HCT116 (cell line): ENCODE measurements at places on chromosomes 11 and 22. TPM values are rescaled to one million over a fixed set of nuclear protein-coding genes. Genes with fewer than 3 reads are reported as not detected.

GRCh38 chr11:15863411-15863810 is 492.9 kb downstream of the SOX6 start:
- H3K4me3 ChIP-seq = no peak overlapping the region
- no peak overlapping the region for H3K27ac ChIP-seq
- H3K36me3 ChIP-seq = no peaks in the 10 kb centered on the region
- no peak for DNase-seq

- H3K4me1 ChIP-seq = peaks cover 10% of the 10 kb centered on the region; the same call in 1 of the 2 replicates
- no peaks in the 10 kb centered on the region for H3K36me3 ChIP-seq
- no peaks in the 10 kb centered on the region for H3K27me3 ChIP-seq
- peak overlapping the region; percentile 68; the same call in 1 of the 2 replicates for H3K27ac ChIP-seq
Observed at GRCh38 chr22:43090130-43090789, 1.1 kb upstream of the TTLL1 start.

DNA sequence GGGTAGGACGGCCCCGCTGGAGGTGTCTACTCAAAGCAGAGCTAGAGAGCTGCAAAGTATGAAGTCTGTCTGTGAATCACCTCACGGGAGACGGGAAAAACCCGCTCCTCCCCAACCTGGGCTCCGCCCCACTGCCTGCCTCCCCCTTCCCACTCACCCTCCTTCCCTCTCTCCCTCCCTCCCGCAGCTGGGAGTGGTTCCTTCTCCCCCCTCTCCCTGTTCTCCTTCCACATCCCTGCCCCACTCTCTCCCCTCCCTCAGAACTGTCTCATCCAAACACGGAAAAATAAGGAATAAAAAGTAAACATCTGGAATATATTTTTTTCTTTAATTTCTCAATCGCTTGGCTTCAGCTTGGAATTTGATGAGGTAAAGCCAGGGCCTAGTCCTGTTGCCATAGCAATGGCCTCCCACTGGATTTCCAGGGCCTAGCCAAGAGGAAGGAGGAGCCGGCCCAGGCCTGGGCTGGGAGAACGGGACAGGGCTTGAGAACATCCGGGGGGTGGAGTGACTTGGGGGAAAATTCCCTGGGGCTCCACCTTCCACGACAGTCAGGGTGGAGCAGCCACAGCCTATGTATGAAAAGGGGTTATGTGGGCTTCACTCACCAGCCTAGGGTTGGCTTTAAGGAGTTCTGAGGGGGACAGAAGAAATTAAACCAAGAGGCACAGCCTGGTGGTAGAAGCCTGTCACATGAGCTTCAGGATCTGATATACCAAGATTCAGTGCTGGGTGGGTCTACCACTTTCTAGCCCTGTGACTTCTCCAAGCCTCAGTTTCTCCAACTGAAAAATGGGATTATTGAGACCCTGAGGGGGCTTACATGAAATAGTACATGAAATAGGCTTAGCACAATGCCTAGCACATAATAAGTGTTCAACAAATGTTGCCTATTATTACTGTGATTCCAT is 2.2 kb downstream of the TNKS1BP1 start:
- no peaks in the 10 kb centered on the region for H3K27me3 ChIP-seq
- peak overlapping the region; percentile 78 for H3K27ac ChIP-seq
- peaks cover 28% of the 10 kb centered on the region; the same call in 1 of the 2 replicates for H3K36me3 ChIP-seq
- DNase-seq = peak; percentile 77

GRCh38 chr11:17563961-17564686 is 17.1 kb downstream of the OTOG start:
- no peaks in the 10 kb centered on the region for H3K27me3 ChIP-seq
- no peak for DNase-seq
- H3K4me1 ChIP-seq = peaks cover 5% of the 10 kb centered on the region
- H3K36me3 ChIP-seq = no peaks in the 10 kb centered on the region
- H3K27ac ChIP-seq = no peak overlapping the region

- H3K36me3 ChIP-seq = peaks cover 6% of the 10 kb centered on the region
- no peak for DNase-seq
- H3K4me3 ChIP-seq = no peak overlapping the region
- no peaks in the 10 kb centered on the region for H3K4me1 ChIP-seq
- no peak overlapping the region for H3K27ac ChIP-seq
- no peaks in the 10 kb centered on the region for H3K27me3 ChIP-seq
Observed at GRCh38 chr11:10499874-10500601, 40.9 kb downstream of the RNF141 start.

GRCh38 chr11:104690241-104690640 is 208.0 kb downstream of the CASP12 start:
- no peak overlapping the region for H3K27ac ChIP-seq
- no peaks in the 10 kb centered on the region for H3K36me3 ChIP-seq
- no peak overlapping the region for H3K4me3 ChIP-seq

DNA sequence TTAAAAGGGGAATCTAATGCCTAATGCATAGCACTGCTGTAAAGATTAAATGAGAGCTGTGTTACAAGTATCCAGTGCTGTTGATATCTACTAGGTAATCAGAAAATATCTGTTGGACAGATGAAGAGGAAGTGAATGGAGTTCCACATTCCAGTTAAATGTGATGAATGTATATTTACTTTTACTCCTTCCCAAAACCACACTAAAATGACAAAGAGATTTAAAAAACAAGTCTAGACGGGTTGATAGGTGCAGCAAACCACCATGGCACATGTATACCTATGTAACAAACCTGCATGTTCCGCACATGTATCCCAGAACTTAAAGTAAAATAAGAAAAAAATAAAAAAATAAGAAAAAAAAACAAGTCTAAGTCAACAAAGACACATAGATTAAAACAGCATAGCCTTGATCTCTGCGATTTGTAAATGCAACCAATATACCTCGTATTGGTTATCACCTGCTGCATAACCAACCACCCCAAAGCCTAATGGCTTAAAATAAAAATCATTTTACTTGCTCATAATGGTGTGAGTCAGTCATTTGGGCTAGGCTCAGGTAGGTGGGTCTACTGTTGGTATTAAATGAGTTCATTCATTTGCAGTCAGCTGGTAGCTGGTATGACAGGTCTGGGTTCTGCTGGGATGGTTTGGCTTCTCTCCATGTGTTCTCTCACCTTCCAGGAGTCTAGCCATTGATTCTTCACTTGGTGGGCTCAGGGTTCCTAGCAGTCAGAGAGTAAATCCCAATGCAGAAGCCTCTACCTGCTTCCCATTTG is 39.7 kb upstream of the SLC6A5 start:
- no peak overlapping the region for H3K27ac ChIP-seq
- no peaks in the 10 kb centered on the region for H3K4me1 ChIP-seq
- H3K4me3 ChIP-seq = no peak overlapping the region
- no peak for DNase-seq

GRCh38 chr11:72702096-72702495 is 27.9 kb upstream of the PDE2A start:
- peaks cover 19% of the 10 kb centered on the region for H3K4me1 ChIP-seq
- H3K27ac ChIP-seq = no peak overlapping the region
- DNase-seq = no peak

GRCh38 chr11:14954581-14954980 is 17.6 kb downstream of the CALCA start:
- H3K4me1 ChIP-seq = peaks cover 3% of the 10 kb centered on the region; the same call in 1 of the 2 replicates
- H3K27ac ChIP-seq = no peak overlapping the region
- H3K27me3 ChIP-seq = no peaks in the 10 kb centered on the region
- no peaks in the 10 kb centered on the region for H3K36me3 ChIP-seq

- H3K27ac ChIP-seq = no peak overlapping the region
- no peak overlapping the region for H3K4me3 ChIP-seq
- H3K36me3 ChIP-seq = no peaks in the 10 kb centered on the region
- H3K27me3 ChIP-seq = no peaks in the 10 kb centered on the region
- DNase-seq = no peak
Observed at GRCh38 chr11:26958005-26958701, 35.8 kb upstream of the FIBIN start.

DNA sequence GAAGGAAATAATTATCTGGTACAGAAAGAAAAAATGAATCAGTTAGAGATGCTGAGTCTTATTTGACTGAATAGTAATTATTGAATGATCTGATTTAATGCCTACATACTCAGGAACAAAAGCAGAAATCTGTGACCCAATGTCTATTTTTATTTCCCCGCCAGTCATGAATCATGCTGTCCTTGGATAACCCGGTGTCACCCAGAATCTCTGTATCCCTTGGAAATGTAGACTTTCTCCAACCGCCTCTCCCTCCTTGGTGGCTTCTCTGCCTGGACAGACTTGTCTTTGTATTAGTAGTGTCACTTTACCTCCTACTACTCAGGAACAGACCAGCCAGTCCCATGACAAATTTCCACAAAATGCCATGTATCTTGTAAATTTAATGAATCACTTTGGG is 173.3 kb upstream of the PDGFD start:
- DNase-seq = no peak
- H3K4me1 ChIP-seq = no peaks in the 10 kb centered on the region
- no peaks in the 10 kb centered on the region for H3K36me3 ChIP-seq
- H3K4me3 ChIP-seq = no peak overlapping the region
- no peaks in the 10 kb centered on the region for H3K27me3 ChIP-seq
- no peak overlapping the region for H3K27ac ChIP-seq

GRCh38 chr11:92311616-92312449 is 87.2 kb downstream of the FAT3 start:
- H3K27me3 ChIP-seq = no peaks in the 10 kb centered on the region
- no peak overlapping the region for H3K4me3 ChIP-seq
- no peak overlapping the region for H3K27ac ChIP-seq
- H3K36me3 ChIP-seq = no peaks in the 10 kb centered on the region

DNA sequence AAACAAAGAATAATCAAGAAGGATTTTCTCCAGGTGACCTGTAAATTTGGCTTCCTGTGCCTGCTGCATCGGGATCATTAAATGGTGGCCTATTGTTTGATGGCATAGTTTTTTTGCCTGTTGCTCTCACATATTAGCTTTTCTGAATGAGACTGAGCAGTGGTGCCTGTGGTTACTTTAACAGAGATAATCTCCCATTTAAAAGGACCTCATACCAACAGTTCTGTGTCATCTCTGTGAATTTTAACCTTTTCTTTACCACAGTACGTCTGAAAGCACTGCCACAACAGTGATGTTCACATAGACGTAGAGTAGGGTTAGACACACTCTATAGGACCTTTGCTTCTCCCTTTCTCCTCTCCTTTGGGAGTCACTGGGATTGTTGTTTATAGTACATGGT is 22.9 kb upstream of the RCE1 start:
- no peak for DNase-seq
- H3K4me3 ChIP-seq = no peak overlapping the region
- no peaks in the 10 kb centered on the region for H3K27me3 ChIP-seq

DNA sequence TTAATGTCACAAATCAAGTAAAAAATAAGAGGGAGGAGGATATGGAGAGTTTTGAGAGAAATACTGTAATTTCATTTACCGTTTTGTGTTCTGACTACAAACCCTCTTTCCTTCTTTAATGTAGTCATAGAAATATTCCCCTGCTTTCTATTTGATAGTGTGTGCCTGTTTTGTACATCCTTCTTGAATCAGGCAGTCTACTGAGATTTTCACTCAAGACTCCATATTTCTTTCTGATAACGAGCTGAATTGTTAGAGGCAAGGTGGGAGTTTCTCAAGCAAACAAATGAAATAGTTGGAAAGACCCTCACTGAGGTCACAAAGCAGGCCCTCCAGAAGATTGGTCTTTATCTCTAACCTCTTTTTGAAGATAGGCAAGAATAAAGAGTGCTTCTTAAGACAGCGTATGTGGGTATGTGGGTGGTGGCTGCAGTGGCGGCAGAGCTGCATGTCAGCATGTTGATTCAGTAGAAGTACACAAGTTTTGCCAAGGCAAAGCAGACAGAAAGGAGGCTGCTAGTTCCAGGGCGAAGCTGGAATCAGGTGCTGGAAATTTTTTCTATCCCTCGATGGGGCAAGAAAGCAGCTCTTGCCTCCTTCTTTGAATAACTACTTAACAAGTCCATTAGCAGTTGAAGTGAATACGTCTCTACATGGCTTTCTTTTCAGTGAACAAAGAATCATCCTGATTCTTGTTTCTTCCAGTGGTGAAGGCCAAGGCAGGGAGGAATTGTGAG is 164.2 kb downstream of the FAM76B start:
- no peak overlapping the region for H3K4me3 ChIP-seq
- H3K4me1 ChIP-seq = no peaks in the 10 kb centered on the region
- no peak for DNase-seq
- H3K27ac ChIP-seq = no peak overlapping the region
- no peaks in the 10 kb centered on the region for H3K36me3 ChIP-seq
- no peaks in the 10 kb centered on the region for H3K27me3 ChIP-seq

DNA sequence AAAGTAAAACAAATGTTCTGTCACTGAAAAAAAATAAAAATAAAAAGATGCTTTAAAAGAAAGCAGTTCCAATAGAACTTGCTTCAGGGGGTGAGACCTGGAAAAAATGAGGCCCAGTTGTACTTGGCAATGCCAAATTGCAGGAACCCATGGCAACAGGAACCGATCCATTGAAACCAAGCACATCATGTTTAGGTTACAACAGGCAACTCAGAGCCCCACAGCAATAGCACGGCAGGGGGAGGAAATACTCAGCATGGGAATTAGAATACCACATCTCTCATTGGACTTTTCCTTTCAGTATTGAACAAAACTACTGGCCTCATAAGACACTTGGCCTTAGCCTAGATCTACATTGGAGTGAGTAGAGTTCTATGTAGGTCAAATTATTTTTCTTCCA is 84.3 kb downstream of the MSANTD4 start:
- H3K4me3 ChIP-seq = no peak overlapping the region
- no peaks in the 10 kb centered on the region for H3K27me3 ChIP-seq
- H3K36me3 ChIP-seq = no peaks in the 10 kb centered on the region
- peaks cover 10% of the 10 kb centered on the region; the same call in 1 of the 2 replicates for H3K4me1 ChIP-seq

- peaks cover 20% of the 10 kb centered on the region for H3K4me1 ChIP-seq
- no peak overlapping the region; the same call in 1 of the 2 replicates for H3K27ac ChIP-seq
- H3K36me3 ChIP-seq = no peaks in the 10 kb centered on the region
- no peaks in the 10 kb centered on the region; the same call in 1 of the 2 replicates for H3K27me3 ChIP-seq
Observed at GRCh38 chr11:33376331-33377310, 119.4 kb downstream of the HIPK3 start.

DNA sequence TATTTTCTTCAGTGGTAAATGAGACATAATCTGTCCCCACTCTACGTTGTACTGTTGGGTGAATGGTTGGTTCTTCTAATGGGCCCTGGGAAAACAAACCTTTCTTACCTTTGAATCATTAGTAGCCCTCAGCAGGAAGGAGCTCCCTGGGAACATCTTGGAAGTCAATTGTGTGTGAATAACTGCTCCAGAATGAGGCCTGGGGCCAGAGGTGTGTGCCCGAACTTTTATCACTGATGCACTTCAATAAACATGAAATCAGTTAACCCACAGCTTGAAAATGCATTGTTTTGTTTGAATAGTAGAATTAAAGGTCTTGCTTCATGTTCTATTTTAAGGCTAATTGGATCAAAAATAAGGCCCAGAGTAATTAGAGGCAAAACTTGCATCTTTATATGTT is 67.1 kb downstream of the NAV2 start:
- H3K36me3 ChIP-seq = no peaks in the 10 kb centered on the region
- no peaks in the 10 kb centered on the region for H3K4me1 ChIP-seq
- H3K27me3 ChIP-seq = no peaks in the 10 kb centered on the region; the same call in 1 of the 2 replicates
- no peak overlapping the region for H3K27ac ChIP-seq
- no peak for DNase-seq

GRCh38 chr11:129596351-129596750 is 219.3 kb upstream of the TMEM45B start:
- H3K27ac ChIP-seq = no peak overlapping the region
- DNase-seq = no peak
- no peaks in the 10 kb centered on the region for H3K27me3 ChIP-seq
- H3K4me1 ChIP-seq = no peaks in the 10 kb centered on the region
- no peak overlapping the region for H3K4me3 ChIP-seq

The FLRT1 gene
- total RNA-seq = 0.15 TPM

The DERL3 gene
- total RNA-seq = not detected

The TMEM45B gene
- not detected for total RNA-seq

The ASRGL1 gene
- total RNA-seq = 27.6 TPM

The SYT9 gene
- not detected for total RNA-seq

The CCDC89 gene
- 0.22 TPM for total RNA-seq

The CCDC73 gene
- not detected for total RNA-seq

The CARNS1 gene
- 1.0 TPM for total RNA-seq
